SHP77 treated with DMSO at 0.1 percent for 48 hours (cell line): ENCODE measurements at places on chromosomes 2 and 18.

DNA sequence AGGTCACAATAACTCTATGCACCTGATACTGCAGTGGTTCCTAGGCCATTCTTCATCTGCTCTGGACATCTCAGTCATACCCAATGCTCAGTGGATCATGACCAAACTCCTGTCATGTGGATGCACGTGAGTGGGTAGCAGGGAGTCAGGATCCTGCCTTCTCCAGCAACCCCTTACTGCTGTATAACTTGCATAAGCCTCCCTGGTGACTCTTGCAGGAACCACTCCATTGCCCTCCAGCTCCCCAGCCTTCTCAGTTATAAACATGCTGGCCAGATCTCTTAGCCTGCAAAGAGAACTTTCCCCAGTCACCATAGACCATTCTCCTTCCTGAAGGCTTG, 98.6 kb upstream of the ZNF397 start:
- no peak for DNase-seq

- DNase-seq, result no peak
Measured at GRCh38 chr2:15506229-15506819, 54.8 kb downstream of the NBAS start.

DNA sequence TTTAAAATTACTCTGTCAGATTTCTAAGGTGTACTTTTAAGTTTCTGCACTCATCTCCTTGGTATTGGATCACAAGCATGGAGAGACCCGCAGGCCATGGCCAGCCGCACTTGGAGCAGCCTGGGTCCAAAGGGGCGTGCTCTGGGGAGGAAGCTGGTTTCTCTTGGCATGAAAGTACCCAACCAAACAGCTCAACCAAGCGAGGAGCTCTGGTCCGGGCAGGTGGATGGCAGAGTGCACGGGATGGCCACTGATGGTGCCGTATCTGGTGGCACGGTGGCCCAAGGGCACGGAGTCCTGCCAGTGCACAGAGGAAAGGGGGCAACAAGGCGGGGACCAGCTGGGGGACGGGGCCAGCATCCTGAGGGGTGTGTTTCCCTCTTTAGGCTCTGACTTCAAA, 32.2 kb upstream of the MCFD2 start:
- no peak for DNase-seq

DNA sequence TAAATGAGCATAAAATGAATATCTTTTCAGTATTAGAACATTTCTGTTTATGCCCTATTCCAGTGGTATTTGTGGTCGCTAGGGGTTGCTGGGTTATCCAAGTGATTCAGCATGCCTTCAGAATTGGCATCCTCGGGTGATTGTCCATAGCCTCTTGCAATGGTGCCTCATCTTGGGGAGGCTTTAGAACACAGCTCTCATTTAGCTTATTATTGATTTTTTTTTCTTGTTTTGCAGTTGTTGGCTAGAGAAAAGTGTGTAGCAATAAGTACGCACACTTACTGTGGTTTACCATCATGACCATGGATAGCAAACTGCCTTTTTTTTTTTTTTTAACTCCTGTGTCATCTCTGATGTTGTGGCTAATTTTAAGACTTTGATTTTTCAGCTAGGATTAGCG, 33.6 kb downstream of the PLEKHA3 start:
- DNase-seq, result no peak

DNA sequence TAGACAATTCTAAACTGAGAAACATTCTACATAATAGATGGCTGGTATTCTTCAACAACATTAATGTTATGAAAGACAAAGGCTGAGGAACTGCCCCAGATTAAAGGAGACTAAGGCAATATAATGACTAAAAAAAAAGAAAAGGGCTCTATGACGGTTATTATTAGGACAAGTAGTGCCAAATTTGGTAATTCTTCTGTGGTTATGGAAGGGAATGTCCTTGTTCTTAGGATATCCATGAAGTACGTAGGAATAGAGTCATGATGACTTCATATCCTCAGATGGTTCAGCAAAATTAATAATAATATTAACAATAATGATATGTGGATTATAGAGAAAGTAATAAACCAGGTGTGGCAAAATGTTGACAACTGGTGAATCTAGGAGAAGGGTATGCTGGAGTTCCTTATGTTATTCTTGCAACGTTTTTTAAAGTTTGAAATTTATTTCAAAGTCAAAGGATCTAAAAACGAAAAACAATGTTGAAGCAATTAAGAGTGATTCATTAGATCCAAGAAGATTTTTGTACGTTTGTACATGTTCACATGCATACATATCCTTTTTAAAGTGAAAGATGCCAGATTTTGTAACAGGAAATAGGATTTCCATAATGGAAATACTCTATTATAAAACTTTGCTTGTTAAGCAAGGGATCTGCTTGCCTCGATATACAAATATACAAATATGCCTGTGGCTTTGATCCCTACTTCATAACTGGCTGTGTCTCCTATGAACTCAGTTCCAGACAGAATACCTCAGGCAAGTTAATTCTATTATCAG, 27.7 kb upstream of the STRN start:
- no peak for DNase-seq

DNA sequence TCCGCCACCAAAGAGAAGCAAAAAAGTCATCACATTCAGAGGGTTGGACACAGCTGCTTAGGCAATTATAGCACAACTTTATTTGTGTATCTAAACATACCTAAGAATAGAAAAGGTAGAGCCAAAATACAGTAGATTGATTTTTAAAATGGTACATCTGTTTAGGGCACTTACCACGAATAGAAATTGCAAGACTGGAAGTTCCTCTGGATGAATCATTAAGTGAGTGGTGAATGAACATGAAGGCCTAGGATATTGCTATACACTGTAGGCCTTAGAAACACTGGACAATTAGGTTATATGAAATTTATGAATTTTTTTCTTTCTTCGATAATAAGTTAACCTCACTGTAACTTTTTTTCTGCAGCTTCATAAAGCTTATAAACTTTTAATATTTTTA, 687.0 kb downstream of the BCL11A start:
- DNase-seq, result no peak

- DNase-seq, result peak; percentile 28
Measured at GRCh38 chr2:218569038-218569431, 396 bp downstream of the CNOT9 start.

- DNase-seq, result peak; percentile 70
Measured at GRCh38 chr18:34710934-34711333, 836 bp downstream of the DTNA start.

- DNase-seq, result no peak
Measured at GRCh38 chr2:137693534-137693933, 270.7 kb upstream of the HNMT start.

- DNase-seq, result no peak
Measured at GRCh38 chr2:168766600-168766999, 35.8 kb upstream of the NOSTRIN start.

DNA sequence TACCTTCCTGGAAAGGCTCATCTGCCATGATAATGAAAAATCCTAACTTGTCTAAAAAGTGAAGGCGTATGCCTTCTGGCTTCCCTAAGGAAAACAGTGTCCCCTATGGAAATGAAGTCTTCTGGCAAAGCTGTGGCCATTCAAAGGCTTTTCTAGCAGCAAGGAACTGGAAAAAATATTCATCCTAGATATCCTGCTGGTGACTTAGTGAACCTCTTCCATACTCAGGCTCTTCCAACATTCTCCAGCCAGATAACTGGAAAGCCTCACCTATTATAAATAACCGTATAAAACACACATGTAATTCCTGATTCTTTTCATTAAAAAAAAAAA, 84.7 kb downstream of the RBMS1 start:
- DNase-seq, result no peak

DNA sequence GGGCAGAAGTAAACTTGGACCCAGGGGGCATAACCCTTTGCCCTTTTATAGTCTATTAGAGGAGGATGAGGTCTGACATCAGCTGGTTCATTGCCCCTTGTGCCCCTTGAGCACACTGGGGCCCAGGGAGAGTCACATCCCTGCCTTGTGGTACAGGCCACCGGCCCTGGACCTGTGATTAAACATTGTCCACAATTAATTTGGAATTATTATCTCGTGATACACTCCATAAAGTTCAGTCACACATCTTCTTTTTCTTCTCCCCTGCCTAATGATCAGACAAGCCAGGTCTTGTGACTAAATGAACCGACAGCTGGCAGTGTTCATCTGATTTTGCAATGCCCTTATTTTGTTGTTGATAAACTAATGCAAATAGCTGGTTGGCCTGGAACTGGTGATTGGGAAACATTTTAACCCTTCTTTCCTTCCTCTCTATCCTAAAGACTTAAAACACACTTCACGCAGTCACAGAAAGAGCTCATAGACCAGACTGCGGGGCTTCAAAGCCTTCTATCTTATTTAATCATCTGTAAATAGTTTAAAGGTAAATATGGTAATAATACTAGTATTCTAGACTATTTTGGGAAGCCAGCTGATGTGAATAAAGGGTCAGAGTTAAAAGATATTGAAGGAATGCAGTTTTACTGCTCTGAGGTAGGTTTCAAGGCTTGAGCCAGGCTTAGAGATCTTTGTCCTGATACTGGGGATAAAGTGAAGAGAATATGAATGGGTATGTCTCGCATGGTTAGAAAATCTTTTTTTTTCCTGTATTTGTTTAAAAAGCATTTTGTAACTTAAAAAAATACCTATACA, 13.4 kb downstream of the IL1R1 start:
- DNase-seq, result no peak

DNA sequence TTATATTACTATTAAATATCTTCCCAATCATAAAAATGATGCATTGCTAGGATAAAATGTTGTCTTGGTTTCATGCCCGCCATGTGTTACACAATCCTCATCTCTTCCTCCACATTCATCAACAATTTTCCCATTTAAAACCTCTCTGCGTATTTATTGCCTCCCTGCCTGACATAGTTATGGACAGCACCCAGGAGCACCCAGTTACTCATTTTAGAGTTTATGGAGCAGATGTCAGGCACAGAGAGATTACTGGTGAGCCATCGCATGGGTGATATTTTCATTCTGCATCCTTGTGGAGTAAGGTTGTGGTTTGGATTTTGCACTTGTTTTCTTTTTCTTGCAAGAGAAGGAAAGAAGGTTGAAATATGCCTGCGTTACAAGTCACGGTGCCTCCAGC, 116.7 kb upstream of the NPAS2 start:
- DNase-seq, result no peak

DNA sequence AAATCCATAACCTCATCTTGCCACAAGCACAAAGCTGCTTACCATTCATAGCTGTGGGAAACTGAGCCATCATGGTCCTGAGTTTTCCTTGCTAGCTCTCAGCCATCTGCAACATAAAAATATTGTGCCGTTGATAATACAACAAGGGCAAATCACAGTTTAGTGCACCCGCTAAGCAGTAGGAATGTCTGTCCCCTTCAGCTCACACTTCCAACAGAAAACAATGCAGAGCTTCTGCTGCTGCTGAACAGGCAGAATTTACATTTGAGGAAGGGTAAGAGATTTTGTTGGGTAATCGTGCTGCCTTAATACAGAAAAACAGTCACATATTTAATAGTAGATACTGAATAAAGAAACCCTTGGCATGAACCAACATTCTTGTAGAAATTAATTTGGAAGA, 32.3 kb downstream of the ITSN2 start:
- no peak for DNase-seq

- DNase-seq, result no peak
Measured at GRCh38 chr2:237593596-237594320, 3.2 kb upstream of the RAB17 start.

GRCh38 chr2:114569166-114569565, 126.7 kb downstream of the DPP10 start:
- no peak for DNase-seq
